ENCODE measurements at places on chromosomes 4 and X. TPM values are rescaled to one million over a fixed set of nuclear protein-coding genes. Genes with fewer than 3 reads are reported as not detected.

- H3K36me3 ChIP-seq = no peaks in the 10 kb centered on the region
- no peaks in the 10 kb centered on the region for H3K27me3 ChIP-seq
- H3K4me1 ChIP-seq = no peaks in the 10 kb centered on the region
- H3K4me3 ChIP-seq = no peak overlapping the region
These were observed 172.7 kb downstream of the MID1 start for GRCh38 chrX:10447564-10448214.

DNA sequence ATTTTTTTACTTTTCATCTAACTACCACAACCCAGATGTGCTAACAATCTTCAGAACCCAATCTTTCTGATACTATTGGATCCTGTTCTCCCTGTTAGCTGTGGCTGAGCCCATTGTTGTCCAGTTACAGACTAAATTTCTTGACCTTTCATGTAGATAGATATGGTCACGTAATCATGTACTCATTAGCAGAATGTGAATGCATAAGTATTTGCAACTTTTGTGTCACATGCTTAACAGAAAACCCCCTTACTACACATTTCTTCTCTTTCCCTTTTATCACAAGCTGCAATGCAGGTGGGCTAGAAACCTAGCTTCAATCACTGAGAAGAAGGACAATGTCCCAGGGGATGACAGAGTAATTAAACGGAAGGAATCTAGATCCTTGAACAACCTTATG lies 13.1 kb upstream of the FAM13A start:
- no peak for DNase-seq
- H3K27me3 ChIP-seq = no peaks in the 10 kb centered on the region
- H3K4me1 ChIP-seq = no peaks in the 10 kb centered on the region
- no peaks in the 10 kb centered on the region for H3K36me3 ChIP-seq
- H3K4me3 ChIP-seq = no peak overlapping the region
- no peak overlapping the region for H3K27ac ChIP-seq

CYTL1 gene
- polyA plus RNA-seq = 0.56 TPM

SHOX gene
- not detected for polyA plus RNA-seq

- no peak overlapping the region for H3K4me3 ChIP-seq
- no peak overlapping the region for H3K27ac ChIP-seq
- no peaks in the 10 kb centered on the region for H3K27me3 ChIP-seq
- no peaks in the 10 kb centered on the region for H3K36me3 ChIP-seq
- no peak for DNase-seq
These were observed 38.3 kb downstream of the RAPGEF2 start for GRCh38 chr4:159141193-159141592.

PDE6B gene
- polyA plus RNA-seq = 3.7 TPM

DNA sequence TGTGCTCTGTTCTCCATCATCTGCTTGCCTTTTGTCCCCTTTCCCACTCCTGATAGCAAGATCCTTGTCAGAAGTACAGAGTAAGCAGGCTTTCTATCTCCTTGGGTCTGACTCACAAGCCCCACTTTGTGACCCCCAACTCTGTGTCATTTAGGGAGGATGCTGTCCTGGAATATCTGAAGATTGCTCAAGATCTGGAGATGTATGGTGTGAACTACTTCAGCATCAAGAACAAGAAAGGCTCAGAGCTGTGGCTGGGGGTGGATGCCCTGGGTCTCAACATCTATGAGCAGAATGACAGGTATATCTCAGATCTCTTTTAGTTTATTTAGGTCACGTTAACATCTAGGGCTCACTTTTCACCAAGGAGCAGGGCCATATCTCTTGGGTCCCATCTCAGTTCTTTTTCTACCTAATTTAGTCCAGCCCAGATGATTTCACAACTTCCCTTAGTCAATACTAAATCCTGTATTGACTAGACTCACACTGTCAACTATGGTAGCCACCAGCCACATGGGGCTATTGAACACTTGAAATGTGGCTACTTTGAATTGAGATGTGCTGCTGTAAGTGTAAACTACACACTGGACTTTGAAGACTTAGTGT lies 64.3 kb downstream of the MSN start:
- H3K4me3 ChIP-seq = no peak overlapping the region
- peaks cover 100% of the 10 kb centered on the region for H3K36me3 ChIP-seq
- no peak for DNase-seq
- no peaks in the 10 kb centered on the region for H3K4me1 ChIP-seq
- no peak overlapping the region for H3K27ac ChIP-seq

GRCh38 chrX:69618803-69619202 lies 2.9 kb downstream of the EDA start:
- DNase-seq = peak; percentile 6
- H3K4me3 ChIP-seq = no peak overlapping the region
- peaks cover 34% of the 10 kb centered on the region for H3K27me3 ChIP-seq
- peaks cover 3% of the 10 kb centered on the region for H3K4me1 ChIP-seq
- no peaks in the 10 kb centered on the region for H3K36me3 ChIP-seq

- no peak overlapping the region for H3K4me3 ChIP-seq
- H3K27me3 ChIP-seq = peaks cover 11% of the 10 kb centered on the region
- peaks cover 3% of the 10 kb centered on the region for H3K4me1 ChIP-seq
These were observed 27.6 kb downstream of the HCCS start for GRCh38 chrX:11138498-11139390.

GRCh38 chr4:175671491-175671934 lies 140.6 kb downstream of the GPM6A start:
- no peaks in the 10 kb centered on the region for H3K4me1 ChIP-seq
- no peaks in the 10 kb centered on the region for H3K27me3 ChIP-seq

CACNA1F gene
- polyA plus RNA-seq = not detected

DNA sequence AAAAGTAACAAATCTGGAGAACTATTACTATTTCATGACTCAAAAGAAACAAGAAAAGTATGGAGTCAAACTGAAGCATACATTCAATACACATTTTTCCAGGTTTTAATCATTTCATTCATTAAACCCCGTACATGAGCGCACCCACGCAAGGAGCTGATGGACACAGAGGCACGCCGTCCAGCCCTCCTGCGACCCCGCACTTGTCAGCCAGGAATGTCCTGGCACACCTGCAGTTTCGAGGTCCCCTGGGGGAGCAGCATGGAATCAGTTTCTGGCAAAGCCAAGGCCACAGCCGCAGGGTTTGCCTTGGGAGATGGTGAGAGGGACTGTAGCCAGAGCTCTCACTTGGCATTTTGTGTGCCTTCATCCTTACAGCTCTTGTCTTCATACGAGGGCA lies 12.8 kb upstream of the SLC2A9 start:
- no peak for DNase-seq
- H3K27ac ChIP-seq = no peak overlapping the region
- peaks cover 32% of the 10 kb centered on the region for H3K4me1 ChIP-seq

DNA sequence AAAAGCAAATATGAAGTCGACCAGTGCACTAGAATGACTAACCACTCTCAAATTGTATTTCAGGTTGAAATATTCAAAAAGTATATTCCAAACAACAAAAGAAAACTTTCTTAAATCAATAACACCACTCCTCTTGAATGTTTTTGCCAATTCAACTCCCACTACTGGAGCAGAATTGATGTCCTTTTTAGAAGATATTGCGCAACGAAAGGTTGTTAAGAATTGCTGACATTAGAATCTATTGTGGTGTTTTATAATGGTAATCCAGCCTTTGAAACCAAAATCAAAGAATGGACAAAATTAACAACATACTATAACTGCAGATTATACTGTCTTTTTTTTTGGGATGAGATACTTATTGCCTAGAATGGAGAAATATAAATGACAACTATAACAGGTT lies 331.3 kb downstream of the GRXCR1 start:
- no peak overlapping the region for H3K4me3 ChIP-seq
- no peaks in the 10 kb centered on the region for H3K36me3 ChIP-seq
- no peaks in the 10 kb centered on the region for H3K4me1 ChIP-seq
- no peaks in the 10 kb centered on the region for H3K27me3 ChIP-seq
- H3K27ac ChIP-seq = no peak overlapping the region

DNA sequence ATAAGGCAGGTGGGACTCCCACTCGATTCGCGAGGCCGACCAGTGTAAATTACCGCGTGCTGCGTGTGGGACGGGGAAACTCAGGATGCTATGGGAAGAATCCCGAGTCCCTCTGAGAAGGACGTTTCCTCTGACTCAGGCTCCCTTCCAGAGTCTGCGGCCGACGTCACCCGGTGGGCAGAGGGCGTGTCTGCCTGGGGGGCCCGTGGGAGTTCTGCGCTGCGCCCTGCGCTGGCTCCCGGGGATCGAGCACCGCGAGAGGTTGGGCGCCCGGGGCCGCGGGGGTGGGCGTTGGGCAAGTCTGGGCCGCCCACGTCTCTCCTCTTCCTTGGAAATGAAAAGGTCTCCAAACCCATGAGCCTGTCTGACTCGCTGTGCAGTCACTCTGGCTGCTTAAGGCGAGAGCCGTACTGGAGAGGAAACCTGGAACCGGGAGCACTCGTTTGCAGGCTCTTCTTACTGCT lies 568 bp downstream of the NIPAL1 start:
- DNase-seq = peak; percentile 25
- H3K36me3 ChIP-seq = no peaks in the 10 kb centered on the region
- H3K4me3 ChIP-seq = peak overlapping the region; percentile 82
- H3K27me3 ChIP-seq = peaks cover 49% of the 10 kb centered on the region
- H3K27ac ChIP-seq = no peak overlapping the region

XK gene
- polyA plus RNA-seq = 0.05 TPM

DNA sequence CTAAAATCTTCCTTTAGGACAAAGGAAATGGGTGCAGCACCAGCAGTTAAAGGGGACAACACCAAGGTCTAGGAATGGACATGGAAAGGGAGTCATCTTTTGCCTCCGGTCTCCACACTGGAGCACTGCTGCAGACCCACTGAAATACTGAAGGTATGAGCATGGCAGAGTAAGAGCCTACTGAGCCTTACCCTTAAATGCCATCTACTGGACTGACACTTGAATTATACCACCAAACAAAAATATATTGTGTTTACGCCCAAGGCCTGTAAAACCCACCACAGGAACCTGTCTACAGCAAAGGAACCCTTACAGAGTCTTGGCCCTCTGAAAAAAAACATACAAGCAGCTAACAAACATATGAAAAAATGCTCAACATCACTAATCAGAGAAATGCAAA lies 443.4 kb downstream of the CCSER1 start:
- H3K4me1 ChIP-seq = no peaks in the 10 kb centered on the region
- no peaks in the 10 kb centered on the region for H3K36me3 ChIP-seq
- no peak overlapping the region for H3K4me3 ChIP-seq
- H3K27me3 ChIP-seq = no peaks in the 10 kb centered on the region
- no peak overlapping the region for H3K27ac ChIP-seq

SFRP2 gene
- not detected for polyA plus RNA-seq

- H3K4me3 ChIP-seq = no peak overlapping the region
- DNase-seq = no peak
- no peaks in the 10 kb centered on the region for H3K36me3 ChIP-seq
- no peak overlapping the region for H3K27ac ChIP-seq
- H3K27me3 ChIP-seq = no peaks in the 10 kb centered on the region
- H3K4me1 ChIP-seq = no peaks in the 10 kb centered on the region
These were observed 1517.0 kb downstream of the ADGRL3 start for GRCh38 chr4:62717154-62717553.

DNA sequence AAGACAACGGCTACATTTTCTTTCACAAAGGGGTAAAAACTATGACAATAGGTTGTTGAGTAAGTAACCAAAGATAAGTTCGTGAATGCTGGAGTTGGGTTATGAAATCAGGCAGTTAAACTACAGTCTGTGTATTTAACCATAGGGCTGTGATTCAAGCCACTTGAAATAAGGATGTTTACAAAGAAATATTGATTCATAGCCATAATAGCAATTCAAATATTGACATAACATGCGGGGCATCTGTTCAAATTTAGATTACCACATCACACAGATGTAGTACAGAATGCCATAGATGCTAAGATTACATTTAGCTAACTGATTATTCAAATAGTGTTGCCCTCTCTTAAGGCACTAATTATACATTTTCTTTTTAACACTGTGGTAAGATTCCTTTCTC lies 364.1 kb downstream of the FSTL5 start:
- no peak for DNase-seq
- H3K36me3 ChIP-seq = no peaks in the 10 kb centered on the region
- no peaks in the 10 kb centered on the region for H3K27me3 ChIP-seq
- no peaks in the 10 kb centered on the region for H3K4me1 ChIP-seq
- no peak overlapping the region for H3K27ac ChIP-seq

GRCh38 chr4:77074381-77074831 lies 1.4 kb downstream of the CCNI start:
- H3K36me3 ChIP-seq = no peaks in the 10 kb centered on the region
- H3K27ac ChIP-seq = no peak overlapping the region
- H3K27me3 ChIP-seq = no peaks in the 10 kb centered on the region
- peak overlapping the region; percentile 96 for H3K4me3 ChIP-seq

DNA sequence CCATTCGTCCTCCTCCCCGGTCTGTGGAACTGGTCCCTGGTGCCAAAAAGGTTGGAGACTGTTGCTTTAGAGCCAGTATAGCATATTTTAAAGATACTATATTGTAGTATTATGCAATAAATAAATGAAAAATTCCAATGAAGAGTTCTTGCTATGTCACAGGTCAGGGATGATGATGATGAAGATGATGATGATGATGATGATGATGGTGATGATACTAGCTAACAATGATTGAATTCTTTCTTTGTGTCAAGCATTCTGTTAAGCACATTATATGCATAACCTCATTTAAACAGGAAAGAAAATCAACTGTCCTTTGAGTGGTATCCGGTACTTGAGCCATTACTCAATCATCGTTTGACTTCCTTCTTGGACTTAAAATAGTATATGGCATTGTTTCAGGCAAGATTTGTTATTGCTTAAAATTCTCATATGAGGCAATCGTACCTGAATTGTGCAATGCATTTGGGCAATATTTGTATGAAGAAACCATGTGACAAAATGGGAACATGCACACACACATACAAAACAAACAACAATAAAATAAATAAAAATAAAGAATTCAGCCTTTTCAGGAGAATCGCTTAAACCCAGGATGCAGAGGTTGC lies 22.8 kb upstream of the TLR2 start:
- H3K27ac ChIP-seq = peak overlapping the region; percentile 94
- peak; percentile 95 for DNase-seq
- H3K4me1 ChIP-seq = peaks cover 72% of the 10 kb centered on the region
- H3K4me3 ChIP-seq = no peak overlapping the region
- no peaks in the 10 kb centered on the region for H3K27me3 ChIP-seq

GPC3 gene
- polyA plus RNA-seq = not detected

PNMA6A gene
- polyA plus RNA-seq = 0.12 TPM

GRCh38 chrX:72120837-72121236 lies 10.9 kb downstream of the RTL5 start:
- peaks cover 59% of the 10 kb centered on the region for H3K4me1 ChIP-seq
- H3K36me3 ChIP-seq = no peaks in the 10 kb centered on the region
- DNase-seq = peak; percentile 61
- no peaks in the 10 kb centered on the region for H3K27me3 ChIP-seq

DNA sequence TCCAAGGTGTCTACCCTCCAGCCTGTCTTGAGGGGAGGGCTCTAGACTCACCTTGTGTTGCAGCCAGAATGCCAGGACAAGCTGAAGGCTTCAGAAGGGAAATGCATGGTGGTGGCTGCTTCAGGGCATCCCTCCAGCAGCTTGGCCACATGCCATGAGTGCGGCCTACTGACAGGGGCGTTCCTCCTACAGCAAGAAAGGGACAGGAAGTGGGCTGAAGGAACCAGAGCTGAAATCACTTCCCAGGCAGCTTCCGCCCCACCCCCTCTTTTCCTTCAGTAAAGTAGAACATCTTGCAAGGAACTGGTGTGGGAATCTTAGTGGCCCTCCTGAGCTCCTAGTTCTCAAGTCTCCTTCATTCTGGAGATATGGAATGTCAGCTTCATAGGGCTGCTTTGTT lies 167.5 kb upstream of the DGKK start:
- no peaks in the 10 kb centered on the region for H3K36me3 ChIP-seq
- H3K27ac ChIP-seq = no peak overlapping the region
- DNase-seq = no peak
- no peaks in the 10 kb centered on the region for H3K4me1 ChIP-seq
- no peaks in the 10 kb centered on the region for H3K27me3 ChIP-seq

- no peak overlapping the region for H3K27ac ChIP-seq
- peak; percentile 24 for DNase-seq
- no peaks in the 10 kb centered on the region for H3K27me3 ChIP-seq
- no peaks in the 10 kb centered on the region for H3K36me3 ChIP-seq
These were observed 18.1 kb upstream of the ZXDB start for GRCh38 chrX:57573754-57574153.
